ENCODE measurements at places on chromosomes 13 and 19.

DNA sequence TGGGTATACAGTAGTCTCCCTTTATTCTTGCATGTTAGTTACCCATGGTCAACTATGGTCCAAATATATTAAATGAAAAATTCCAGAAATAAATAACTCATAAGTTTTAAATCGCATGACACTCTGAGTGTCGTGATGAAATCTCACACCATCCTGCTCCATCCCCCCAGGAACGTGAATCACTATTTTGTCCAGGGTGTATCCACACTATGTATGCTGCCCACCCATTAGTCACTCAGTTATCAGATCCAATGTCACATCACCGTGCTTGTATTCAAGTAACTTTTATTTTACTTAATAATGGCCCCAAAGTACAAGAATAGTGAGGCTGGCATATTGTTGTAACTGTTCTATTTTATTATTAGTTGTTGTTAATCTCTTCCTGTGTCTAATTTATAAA lies 115.8 kb upstream of the SERP2 start:
- DNase-seq = no peak

DNA sequence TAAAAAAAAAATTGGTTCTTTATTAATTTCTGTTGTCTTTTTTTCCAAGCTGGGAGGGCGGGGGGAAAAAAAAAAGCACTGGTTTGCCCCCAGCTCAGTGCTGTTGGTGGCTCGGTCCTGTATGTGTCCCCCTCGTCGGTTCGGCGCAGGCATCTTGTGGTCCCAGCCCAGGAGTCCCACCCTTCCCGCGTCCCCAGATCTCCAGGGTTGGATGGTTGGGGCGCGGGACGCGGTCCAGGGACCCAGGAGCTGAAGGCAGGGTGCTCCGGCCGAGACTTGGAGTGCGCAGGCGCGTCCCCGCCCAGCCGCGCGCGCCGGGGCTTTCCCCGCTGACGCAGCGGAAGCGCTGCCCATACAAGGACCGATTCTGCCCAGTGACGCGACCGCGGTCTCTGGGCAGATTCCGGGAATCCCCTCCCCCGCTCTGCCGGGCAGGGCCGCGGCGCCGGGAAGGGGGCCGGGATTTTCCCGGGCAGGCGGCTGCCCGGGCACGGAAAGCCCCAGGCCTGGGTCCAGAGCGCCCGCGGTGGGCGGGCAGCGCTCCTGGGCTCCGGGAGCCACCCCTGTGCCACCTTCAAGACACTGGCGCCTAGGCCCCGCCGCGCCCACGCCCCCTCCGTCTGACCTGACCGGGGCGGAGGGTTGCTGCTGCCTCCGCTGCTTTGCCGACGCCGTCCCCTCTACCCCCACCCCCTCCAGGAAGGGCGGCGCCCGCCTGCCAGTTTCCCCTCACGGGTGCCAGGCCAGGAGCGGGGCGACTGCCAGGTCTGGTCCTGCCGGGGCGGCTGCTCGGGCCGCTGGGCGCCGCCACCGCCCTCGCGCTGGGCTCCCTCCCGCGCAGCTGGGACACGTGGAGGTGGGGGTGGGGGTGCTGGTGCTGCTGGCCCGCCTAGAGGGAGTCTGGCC lies 2.3 kb downstream of the JUNB start:
- DNase-seq = peak; percentile 81

DNA sequence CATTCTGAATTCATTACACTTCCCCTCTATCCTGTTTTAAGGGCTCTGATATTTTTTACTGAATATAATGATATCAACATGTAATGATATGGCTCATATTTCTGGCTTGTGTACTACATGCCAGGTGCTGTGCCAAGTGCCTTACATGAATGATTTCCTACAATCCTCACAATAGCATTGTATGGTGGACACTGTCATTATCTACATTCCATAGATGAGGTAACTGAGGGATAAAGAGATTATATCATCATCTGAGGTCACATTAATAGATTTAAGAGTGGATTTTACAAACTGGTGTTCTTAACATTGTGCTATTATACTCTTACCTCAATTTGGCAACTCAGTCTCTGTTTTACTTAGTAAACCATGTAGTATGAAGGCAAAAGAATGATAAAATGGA lies 502.0 kb downstream of the LIG4 start:
- no peak for DNase-seq

GRCh38 chr19:2014131-2014571 lies 1.4 kb downstream of the BTBD2 start:
- DNase-seq = no peak

- no peak for DNase-seq
Measured at GRCh38 chr13:52366291-52366690, 39.7 kb downstream of the THSD1 start.

- no peak for DNase-seq
Measured at GRCh38 chr13:35518337-35518946, 42.0 kb upstream of the MAB21L1 start.

GRCh38 chr13:97223037-97223710 lies 1.0 kb downstream of the MBNL2 start:
- DNase-seq = no peak

GRCh38 chr13:113915012-113915763 lies 51.3 kb upstream of the GAS6 start:
- DNase-seq = no peak

- DNase-seq = no peak
Measured at GRCh38 chr13:36804588-36804987, 14.4 kb upstream of the RFXAP start.

DNA sequence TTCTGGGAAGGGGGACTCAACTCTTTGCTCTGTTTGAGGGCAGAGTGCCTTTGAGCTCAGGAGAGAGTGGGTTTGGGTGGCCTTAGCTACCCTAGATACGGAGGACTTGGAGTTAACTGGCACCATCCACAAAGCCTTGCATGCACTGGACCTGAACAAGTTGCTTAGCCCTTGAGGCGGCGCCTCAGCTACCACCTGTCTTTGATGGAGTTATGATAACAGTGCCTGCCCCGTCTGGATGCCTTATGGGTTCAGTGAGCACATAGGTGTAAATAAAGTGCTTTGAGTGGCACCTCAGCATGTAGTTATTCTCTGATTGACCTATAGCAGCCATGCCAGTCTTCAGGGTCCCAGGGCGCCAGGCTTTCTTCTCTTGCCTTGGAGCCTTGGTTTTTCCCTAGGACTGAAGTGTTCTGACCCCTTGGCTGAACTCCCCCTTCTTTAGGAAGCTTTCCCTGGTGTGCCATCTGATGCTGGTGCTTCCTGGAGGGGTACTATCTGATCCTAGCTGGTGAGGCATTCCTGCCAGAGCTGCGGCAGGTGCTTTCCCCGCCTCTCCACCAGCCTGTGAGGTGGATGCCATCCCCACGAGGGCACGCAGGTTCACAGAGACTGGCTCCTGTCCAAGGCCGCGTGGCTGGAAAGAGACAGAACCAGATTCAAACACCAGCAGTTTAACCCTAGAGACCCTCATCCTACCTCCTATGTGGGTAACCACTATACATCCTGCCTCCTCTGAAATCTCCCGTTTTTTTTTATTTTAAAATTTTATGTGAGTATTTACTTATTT lies 5.8 kb downstream of the BCKDHA start:
- no peak for DNase-seq

- no peak for DNase-seq
Measured at GRCh38 chr19:5193192-5193591, 147.4 kb downstream of the PTPRS start.

DNA sequence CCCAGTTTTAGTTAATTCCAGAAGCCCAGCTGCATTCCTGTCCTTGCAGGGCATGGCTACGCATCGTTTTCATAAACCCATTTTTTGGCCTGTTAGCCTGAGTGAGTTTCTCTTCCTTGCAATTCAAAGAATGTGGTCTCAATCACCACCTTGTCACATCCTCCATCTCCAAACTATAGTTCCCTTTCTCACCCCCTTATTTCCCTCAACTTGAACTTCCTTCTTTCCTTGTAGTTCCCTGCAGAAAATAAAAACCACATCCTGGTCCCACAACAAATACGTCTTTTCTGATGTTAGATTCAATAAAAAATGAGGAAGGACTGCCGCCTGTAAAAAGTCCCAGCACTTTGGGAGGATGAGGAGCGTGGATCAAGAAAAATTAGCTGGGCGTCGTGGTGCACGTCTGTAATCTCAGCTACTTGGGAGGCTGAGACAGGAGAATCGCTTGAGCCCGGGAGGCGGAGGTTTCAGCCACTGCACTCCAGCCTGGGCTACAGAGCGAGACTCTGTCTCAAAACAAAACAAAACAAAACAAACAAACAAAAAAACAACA lies 13.2 kb downstream of the ADGRE3 start:
- DNase-seq = no peak

DNA sequence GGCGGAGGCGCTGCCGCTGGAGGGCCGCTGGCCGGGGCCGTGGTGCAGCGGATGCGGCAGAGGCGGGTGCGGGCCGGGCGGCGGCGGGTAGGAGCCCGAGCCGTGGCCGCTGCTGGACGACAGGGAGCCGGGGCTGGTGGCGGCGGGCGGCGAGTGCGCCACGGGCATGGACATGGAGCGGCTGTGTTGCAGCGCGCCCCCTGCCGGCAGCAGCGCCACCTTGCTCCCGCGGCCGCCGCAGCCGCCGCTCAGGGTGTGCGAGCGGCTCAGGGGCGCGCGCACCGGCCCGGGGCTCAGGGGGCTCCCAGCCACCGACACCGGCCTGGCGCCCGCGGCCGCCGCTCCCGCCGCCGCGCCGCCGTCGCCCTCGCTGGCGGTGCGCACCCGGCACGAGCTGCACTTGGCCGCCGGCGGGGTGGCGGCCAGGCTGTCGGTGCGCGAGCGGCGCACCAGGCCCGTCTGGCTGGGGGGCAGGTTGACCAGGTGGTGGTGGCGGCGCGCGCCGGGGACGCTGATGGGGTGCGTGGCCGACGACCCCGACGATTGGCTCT lies 1.7 kb downstream of the IRS2 start:
- DNase-seq = peak; percentile 40

DNA sequence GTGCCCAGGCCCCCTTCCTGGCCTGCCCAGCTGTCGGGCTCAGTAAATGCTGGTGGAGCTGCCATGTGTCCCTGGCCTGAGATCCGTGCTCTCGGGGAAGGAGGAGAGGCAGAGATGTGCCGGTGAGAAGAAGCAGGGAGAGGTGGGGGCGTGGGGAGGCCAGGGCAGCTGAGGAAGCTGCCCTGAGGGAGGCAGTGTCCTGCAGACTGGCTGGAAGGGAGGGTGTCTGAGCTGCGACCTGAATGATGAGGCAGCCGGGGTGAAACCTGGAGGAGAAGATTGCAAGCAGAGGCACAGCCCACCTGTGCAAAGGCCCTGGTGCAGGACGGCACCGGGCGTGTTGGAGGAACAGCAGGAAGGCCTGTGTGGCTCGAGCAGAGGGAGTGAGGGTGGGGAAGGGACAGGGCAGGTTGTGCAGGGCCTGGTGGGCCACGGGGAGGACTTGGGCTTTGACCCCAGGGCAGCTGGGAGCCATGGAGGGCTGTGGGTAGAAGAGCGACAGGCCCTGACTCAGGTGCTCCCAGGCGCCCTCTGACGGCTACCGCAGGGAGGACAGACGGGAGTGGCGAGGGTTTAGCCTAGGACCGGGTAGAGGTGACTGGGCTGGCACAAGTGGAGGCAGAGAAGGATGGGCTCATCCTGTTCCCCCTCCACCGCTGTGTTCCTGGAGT lies 14.0 kb upstream of the CELF5 start:
- DNase-seq = no peak

- no peak for DNase-seq
Measured at GRCh38 chr13:39329182-39329639, 273.8 kb downstream of the LHFPL6 start.

DNA sequence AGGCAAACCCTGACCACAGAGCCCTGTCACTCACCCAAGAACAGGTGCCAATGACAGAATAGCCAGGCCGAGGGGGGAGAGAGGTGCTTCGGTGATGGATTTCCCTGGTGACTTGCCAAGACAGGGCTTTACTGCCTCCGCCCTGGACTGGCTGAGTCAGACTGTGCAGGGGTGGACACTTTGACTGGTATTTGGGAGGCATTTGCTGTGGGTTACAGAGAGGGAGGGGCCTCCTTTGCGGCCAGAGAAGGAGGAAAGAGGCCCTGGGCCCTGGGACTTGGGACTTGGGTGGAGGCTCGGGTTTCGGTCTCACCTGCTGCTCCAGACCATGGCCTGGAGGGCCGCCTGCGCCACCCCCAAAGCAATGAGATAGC lies 4.6 kb upstream of the EPS8L1 start:
- no peak for DNase-seq

GRCh38 chr13:112953591-112954487 lies 15.2 kb upstream of the MCF2L start:
- no peak for DNase-seq

DNA sequence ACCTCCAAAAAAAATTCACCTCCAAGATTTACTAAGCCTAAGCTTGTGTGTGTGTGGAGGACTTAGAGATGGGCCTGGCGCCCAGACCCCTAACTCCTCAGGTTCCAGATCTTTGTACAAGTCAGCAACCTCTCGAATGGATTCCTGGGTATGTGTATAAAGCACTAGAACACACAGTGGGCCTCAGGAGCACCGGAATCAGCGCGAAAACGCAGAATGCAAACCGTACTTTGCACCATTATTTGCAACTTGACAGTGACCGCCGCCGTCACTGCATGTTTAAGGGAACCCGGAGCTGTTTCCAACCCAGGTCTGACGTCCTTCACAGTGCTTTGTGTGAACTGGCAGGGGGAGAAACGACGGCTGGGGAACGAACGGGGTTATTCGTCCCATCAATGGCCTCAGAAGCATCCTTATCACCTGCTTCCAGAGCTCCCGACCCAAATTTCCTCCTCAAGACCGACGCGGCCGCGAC lies 688 bp downstream of the ZNF606 start:
- no peak for DNase-seq

GRCh38 chr13:48278806-48279205 lies 24.7 kb upstream of the RB1 start:
- DNase-seq = no peak

- DNase-seq = no peak
Measured at GRCh38 chr13:80452279-80452678, 111.4 kb upstream of the SPRY2 start.

DNA sequence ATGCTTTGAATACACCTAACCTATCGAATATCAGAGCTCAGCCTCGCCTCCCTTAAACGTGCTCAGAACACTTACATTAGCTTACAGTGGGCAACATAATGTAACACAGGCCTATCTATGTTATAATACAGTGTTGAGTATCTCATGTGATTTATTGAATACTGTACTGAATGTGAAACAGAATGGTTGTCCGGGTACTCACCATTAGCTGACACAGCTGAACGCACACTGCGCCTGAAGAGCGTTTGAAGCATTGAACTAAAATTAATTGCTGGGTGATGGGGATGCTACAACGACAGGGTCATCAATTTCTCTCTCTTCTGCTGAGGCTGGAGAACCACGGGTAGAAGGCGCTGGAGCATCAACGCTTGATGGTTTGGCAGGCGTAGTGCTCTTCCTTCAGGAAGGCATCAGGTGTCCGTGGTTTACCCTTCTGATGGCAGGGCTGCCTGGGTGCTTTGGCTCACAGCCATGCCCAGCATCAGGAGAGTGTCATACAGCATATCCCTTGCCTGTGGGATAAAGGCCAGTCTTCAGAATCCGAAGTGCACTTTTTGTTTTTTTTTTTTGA lies 46.9 kb upstream of the UBE2L5 start:
- DNase-seq = no peak

GRCh38 chr19:21256722-21257121 lies 72.5 kb downstream of the ZNF708 start:
- DNase-seq = no peak

DNA sequence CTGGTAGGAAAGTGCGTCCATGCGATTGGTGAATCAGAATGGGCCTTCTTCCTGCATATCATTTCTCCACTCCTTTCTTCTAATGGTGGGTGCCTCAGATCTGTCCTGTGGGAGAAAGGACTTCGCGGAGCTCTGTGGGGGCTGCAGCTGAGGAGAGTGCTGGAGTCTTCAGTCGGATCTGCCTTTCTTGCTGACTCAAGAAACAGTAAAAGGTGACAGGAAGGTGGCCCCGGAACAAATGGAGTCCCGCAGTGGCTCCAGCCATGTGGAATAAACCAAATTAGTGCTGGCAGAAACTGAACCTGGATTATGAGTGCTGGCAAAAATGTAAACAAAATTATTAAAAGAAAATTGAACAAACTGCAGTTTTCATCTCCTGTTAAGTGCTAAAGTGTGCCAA lies 15.1 kb upstream of the GAS6 start:
- DNase-seq = no peak
